ENCODE measurements at places on chromosomes 7 and 10. TPM values are rescaled to one million over a fixed set of nuclear protein-coding genes. Genes with fewer than 3 reads are reported as not detected.

- DNase-seq, result no peak
Observed at GRCh38 chr10:117896517-117896916, 150.2 kb downstream of the RAB11FIP2 start.

DNA sequence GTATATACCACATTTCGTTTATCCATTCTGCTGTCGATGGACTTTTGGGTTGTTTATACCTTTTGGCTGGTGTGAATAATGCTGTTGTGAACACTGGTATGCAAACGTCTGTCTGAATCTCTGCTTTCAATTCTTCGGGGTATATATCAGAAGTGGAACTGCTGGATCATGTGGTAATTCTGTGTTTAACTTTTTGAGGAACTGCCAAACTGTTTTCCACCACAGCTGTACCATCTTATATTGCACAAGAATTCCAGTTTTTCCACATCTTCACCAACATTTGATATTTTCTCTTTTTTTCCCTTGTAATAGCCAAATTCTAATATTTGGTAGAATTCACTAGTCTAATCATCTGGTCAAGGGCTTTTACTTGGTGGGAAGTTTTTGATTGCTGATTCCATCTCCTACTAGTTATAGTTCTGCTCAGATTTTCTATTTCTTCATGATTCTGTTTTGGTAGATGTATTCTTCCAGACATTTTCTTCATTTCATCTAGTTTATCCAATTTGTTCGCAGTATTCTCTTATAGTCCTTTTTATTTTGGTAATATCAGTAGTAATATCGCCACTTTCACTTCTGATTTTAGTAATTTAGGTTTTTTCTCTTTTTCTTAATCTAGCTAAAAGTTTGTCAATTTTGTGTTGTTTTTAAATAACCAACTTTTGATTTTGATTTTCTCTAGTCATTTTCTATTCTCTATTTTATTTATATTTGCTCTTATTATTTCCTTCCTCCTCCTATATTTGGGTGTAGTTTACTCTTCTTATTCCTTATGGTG is 271.2 kb downstream of the ZEB1 start:
- DNase-seq, result no peak

DNA sequence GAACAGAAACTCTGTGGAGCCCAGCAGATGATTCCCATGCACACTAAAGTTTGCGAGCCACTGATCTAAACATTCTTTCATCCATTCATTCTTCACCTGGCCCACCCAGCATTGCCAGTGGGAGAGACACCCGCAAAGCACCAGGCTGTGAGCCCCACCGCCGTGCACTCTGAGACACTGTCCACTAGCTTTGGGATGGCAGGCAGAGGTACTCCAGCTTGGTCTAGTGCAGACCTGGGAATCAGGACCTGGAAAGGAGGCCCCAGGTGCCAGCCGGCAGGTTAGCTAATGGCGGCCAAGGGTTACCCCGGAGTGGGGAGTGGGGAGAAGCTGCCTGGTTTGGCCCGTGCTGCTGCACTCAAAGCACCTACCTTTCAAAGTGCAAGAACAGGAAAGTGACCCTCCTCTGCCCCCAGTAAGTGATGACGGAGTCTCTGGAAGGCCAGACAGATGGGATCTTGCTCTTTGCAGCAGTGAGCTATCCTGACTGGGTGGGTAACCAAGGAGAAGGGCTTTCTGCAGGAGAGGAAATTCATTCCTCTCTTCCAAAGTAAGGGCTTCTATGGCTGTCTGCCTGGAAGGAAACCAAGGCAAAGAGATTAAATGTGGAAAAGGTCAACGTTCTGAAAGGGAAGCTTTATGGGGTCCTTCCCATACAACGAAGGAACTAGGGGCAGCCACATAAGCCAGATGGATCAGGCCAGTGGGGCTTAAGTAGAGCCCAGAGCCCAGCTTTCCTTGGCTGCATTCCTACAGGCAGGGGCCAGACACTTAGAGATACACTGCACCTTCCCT is 74.2 kb upstream of the LRRC4 start:
- no peak for DNase-seq

- peak; percentile 80 for DNase-seq
Observed at GRCh38 chr10:7300384-7300971, 110.4 kb downstream of the SFMBT2 start.

DNA sequence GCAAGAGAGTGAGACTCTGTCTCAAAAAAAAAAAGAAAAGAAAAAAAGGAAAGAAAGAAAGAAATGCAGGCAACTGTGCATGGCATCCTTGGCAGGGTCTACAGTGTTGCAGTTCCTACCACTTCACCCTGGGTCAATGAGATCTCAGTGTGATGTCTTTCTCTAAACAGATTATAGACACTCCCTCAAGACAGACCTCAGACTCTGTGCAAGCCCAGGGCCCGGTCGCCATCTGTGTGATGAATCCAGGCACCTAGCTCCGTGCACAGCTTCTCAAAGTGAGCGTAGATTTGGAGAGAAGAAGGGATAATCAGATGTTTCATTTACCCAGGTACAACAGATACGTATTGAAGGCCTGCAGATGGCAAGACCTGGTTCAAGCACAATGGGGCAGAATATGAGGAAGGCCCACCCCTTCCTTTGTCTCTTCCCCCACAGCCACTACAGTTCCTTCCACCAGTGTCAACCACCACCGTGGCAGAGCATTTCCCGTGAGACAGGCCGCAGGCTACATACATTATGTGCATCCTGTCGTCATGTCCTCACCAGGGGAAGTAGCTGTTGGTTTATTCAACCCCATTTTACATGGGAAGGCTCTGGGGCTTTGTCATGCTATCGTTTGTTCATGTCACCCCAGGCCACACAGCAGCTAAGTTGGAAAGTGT is 471.7 kb upstream of the GALNT17 start:
- DNase-seq, result no peak

DNA sequence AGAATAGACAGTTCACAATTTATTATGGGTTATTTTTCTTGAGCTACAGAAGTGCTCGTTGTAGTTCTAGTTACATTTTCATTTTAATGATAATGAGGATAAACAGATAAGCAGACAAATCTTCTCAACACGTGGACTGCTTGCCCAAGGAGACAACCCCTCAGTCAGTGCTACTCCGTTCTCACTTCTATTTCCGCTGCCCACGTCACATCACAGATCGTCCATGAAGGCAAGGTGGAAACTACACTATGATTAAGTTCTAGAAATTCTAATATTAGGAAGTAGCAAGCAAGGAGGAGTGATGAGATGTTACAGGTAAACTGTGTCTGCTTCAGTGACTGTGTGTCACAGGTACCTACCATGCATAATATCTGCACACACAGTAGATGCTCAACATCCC is 210.5 kb downstream of the CHCHD3 start:
- no peak for DNase-seq

GRCh38 chr10:97291357-97292096 is 910 bp downstream of the ARHGAP19 start:
- no peak for DNase-seq

GRCh38 chr7:2818121-2818520 is 26.0 kb downstream of the GNA12 start:
- no peak for DNase-seq

DNA sequence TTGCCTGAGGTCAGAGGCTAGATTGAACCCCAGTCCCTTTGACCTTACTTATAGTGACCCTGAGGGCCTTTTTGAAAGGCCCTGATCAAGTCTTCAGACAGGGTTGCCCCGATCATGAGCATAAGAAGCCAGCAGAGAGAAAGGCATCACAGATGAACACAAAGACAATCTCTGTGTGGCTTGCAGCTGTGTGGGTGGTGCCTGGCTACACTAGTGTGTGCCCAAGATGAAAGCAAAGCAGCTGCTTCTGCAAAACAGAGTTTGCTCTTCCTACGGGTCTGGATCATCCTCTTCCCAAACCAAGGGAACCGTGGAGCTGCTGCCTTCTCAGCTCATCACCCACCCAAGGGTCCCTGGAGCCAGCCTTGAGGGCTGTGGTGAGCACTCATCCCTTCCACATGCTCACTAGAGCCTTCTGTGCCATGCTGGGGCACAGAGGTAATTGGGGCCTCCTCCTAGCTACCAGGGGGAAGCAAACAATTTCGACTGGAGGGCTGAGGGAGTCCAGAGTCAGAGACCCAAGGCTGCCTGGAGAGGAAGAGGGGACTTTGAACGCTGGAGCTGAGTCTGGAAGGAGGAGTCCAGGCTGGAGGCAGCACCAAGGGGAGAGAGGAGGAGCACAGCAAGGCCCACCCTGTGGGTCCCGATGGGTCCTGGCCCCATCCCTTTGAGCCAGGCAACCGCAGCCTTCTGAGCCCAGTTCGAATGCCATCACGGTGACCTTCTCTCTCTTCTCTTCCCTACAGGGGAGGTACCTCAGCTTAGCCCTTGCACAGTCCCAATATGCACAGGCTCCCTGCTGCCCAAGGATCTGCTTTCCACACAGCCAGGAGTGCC is 42.3 kb downstream of the ANTXRL start:
- DNase-seq, result no peak

DNA sequence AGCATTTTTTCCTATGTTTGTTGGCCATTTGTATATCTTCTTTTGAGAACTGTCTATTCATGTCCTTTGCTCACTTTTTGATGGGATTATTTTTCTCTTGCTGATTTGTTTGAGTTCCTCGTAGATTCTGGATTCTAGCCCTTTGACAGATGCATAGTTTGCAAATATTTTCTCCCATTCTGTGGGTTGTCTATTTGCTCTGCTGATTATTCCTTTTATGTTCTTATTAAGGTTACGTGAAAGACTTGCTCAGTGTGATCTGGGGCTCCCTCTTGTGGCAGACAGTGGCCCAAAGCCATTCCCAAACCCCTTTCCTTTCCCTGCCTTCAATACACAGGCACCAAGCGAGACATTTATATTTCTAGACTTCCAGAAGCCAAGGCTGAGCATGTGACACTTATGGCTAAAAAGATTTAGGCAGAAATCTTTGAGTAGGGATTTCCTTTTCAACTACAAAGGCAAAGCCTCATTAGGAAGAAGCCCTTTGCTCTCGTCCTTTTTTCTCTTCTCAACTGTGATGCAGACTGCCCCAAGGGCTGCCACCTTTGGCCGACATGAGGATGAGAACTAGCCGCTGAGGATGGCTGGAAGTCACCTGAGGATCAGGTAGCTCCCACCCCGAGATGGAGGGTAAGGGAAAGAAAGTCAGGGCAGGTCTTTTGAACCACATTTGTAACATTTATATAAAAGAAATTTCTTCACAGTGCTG is 23.6 kb downstream of the ST8SIA6 start:
- DNase-seq, result peak; percentile 76

DNA sequence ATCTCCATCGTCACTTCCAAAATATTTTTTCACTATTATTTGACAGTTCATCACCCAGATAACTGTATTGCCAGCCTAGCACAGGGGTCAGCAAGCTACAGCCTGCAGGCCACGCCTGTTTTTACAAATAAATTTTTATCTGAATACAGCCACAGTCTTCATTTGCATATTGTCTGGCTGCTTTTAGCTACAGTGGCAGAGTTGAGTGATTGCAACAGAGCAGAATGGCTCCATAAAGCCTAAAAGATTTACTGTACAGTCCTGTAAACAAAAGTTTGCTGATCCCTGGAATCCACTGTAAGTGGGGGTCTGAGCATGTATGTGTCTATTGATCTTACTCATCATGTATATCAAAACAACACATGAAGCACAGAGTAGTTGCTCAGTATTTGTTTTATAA is 45.9 kb upstream of the GNAI1 start:
- DNase-seq, result no peak

DNA sequence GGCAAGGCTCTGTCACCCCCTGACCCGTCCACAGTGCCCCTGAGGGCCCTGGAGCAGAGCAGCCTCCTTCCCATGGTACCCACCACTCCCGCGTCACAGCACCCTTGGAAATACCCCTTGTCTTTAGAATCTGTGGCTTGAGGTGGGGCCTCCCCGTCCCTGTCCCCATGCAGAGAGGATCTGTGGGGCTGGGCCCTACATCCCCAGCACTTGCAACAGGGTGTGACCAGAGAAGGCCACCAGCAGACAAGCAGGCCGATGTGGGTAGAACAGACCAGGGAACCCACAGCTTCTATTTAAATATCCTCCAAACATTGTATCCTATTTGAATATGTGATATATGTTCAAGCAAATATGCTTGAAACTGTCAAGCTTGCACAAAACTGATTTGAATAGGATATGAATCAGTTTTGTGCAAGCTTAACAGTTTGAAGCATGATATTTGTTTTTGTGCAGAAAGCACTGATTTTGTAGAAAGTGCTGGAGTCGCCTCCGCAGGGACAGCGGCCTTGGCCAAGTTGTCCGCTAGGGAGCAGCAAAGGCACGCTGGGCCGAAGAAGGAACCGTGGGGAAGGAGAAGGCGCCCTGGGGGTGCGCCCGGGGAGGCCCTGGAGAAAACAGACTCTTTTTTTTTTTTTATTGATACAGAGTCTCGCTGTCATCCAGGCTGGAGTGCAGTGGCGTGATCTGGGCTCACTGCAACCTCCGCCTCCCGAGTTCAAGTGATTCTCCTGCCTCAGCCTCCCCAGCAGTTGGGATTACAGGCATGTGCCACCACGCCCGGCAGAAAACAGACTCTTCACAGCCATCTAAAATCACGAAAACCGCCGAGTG is 2.2 kb downstream of the CFAP46 start:
- no peak for DNase-seq

DNA sequence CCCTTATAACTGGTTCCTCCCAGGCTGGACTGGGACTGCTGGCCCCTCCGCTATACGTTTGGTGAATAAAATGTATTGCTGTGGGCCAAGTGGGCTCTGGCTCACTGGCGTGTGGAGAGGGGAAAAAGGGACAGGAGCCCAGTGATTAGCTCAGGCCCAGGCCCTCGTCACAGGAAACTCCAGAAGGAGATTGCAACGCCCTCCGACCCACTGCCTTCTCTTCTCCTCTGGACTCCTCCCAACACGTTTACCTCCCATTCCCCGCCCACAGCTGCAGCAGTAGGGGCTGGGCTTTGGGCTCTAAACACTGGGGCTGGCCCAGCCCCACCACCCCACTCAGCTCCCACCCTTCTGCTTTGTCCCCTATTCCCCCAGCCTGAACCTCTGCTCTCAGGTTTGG is 173.9 kb downstream of the NEURL1 start:
- DNase-seq, result no peak

- peak; percentile 69 for DNase-seq
Observed at GRCh38 chr10:123583639-123584418, 82.3 kb upstream of the GPR26 start.

DNA sequence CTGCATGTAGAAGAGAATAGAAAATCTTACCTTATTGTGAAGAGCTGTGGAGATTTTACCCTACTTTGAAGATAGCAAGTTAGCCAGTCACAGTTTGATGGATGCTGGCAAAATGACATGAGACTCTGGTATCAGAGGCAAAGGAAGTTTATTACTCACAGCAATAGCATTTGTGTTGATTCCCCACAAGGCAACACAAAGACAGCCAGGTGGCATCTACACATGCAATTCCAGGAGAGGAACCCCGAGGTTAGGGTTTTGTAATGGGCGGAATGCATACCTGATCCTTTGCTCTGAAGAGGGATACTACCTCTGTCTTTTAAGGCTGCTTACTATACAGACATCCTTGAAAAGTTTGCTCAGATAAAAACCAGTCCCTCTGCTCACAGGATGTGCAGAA is 59.5 kb downstream of the AHR start:
- no peak for DNase-seq

The DBF4 gene
- polyA plus RNA-seq, result 16.8 TPM

The VAX1 gene
- polyA plus RNA-seq, result not detected

The SPOCK2 gene
- 156 TPM for polyA plus RNA-seq

The SLC16A9 gene
- polyA plus RNA-seq, result 43.8 TPM

The CCDC172 gene
- not detected for polyA plus RNA-seq

The METTL2B gene
- polyA plus RNA-seq, result 26.2 TPM

The MRLN gene
- not detected for polyA plus RNA-seq

The EPDR1 gene
- 20.0 TPM for polyA plus RNA-seq

The NUTM2E gene
- 0.81 TPM for polyA plus RNA-seq

The CYCS gene
- 156 TPM for polyA plus RNA-seq

The C10orf62 gene
- polyA plus RNA-seq, result 3.5 TPM

The TMEM140 gene
- polyA plus RNA-seq, result 29.3 TPM

The ATOH7 gene
- polyA plus RNA-seq, result 1.4 TPM

The TMEM229A gene
- not detected for polyA plus RNA-seq

The TMEM196 gene
- polyA plus RNA-seq, result 0.01 TPM

The GCK gene
- 4.7 TPM for polyA plus RNA-seq

The FOXK1 gene
- 30.0 TPM for polyA plus RNA-seq
